Right atrium auricular region (tissue), 2 donors: ENCODE measurements at places on chromosomes 4 and X. TPM values are rescaled to one million over a fixed set of nuclear protein-coding genes. Genes with fewer than 3 reads are reported as not detected.

DNA sequence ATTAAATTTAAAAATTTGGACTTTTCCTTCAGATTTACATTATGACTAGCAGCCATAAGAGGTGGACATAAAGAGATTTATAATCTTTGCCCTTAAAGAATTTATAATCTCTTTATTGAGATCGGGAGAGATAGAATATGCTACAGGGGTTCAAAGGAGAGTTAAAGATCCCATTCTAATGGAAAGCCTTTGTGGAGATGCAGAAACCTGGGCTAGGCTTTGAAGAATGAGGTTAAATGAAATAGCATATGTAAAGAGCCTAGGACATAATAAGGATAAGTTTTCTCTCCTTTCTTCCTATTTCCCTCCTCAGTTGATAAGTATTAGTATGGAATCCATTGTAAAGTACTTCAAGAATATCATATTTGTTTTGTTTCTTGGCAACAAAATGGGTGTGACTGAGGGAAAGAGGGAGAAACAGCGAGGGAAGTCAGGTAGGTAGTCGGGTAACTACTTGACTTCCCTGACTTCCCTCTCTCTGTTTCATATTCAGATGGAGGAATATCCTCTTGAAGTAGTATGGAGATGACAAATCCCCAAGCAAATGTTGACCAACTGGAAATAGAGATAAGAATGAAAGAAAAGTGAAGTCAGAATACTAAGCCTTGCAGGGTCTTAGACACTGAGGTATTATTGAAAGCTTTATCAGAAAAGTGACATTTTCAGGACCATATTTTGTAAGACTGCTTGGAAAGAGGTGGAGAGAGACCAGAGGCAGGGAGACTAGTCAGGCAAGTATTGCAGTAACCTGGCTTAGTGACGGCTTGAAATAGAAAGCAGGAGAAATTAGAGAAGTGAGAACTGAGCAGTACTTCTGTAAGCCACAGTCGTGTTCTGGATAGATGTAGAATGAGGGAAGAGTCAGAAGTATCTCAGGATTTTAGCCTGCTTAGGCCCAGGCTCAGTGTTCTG, 82.9 kb downstream of the PDLIM5 start:
- DNase-seq, result no peak

DNA sequence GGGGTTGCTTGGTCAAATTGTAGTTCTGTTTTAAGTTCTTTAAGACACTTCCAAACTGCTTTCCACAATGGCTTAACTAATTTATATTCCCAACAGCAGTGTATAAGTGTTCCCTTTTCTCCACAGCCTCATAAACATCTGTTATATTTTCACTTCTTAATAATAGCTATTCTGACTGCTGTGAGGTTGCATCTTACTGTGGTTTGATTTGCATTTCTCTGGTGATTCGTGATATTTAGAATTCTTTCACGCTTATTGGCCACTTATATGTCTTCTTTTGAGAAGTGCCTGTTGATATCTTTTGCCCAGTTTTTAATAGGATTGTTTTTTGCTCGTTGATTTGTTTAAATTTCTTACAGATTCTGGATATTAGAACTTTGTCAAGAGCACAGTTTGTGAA, 278.6 kb upstream of the ITM2A start:
- DNase-seq, result no peak

GRCh38 chr4:170420255-170420693, 330.5 kb upstream of the AADAT start:
- no peak for DNase-seq

GRCh38 chrX:63613531-63614028, 171.4 kb downstream of the ARHGEF9 start:
- no peak for DNase-seq

GRCh38 chrX:37830371-37830770, 17.0 kb downstream of the DYNLT3 start:
- no peak for DNase-seq

DNA sequence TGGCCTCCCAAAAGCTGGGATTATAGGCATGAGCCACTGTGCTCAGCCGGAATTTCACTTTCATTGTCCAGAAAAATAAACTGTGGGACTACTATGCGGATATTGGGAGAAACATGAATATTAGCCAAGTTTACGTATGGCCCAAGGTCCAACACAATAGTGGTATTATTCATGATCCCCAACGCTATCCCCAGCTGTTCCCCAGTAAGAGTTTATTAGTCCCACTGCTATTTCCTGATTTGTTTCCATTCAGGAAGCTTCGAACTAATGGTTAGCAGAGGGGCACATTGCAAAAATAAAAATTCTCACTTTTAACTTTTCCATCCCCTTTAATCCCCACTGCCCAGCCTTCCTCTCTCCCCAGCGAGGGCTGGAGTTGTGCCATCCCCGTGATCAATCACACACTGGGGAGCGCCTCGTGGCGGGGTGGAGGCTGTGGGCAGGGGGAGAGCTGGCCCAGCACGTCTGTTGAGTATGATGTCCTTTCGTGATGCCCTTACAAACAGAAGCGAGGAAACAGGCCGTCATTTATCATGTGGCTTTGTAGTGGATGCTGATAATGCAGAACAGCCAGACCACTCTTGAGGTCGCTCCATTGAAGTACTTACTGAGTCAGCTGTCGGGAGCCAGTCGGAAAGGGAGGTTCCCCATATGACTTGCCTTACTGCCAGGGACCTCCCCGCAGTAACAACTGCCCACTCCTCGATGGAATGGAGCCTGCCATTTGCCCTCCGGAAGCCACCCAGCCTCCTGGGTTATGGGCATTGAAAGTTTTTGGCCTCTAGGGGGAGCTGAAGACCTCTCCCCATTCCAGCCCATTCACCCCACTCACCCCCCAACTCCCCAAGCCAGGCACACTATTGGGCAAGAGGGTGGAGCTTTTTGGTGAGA, 117.0 kb downstream of the KDR start:
- no peak for DNase-seq

DNA sequence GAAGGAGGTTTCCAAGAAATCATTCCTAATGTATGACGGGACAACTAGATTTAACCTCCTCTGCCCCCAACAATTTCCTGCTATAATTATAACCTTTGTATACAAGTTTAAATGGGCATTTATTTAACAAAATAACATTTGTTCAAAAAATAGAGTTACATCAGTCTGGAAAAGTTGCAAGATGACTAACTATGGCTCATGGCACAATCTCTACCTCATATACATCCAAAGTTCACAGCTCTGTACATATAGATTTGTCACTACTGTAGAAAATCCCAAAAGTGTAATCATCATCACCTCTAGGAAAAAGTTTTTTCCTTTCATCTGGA, 3.8 kb upstream of the RPS6KA3 start:
- DNase-seq, result no peak

DNA sequence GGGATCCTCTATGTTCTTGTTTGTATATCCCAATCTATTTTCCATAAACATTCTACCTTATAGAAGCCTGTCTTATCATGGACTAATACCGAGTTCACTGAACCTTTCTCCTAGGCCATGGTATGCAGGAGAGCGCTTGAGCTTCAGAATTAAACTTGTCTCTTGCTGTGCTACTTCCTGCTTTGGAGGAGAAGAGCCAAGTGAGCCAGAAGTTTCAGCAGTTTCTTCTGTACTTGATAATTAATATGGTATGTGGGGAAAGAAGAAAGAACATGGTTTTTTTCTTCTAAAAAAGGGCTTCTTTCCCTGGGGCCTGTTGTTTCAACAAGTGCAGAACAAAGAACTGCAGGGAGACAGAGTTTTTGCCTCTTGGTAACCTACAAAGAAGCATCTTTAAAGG, 172.8 kb downstream of the ATG4A start:
- no peak for DNase-seq

DNA sequence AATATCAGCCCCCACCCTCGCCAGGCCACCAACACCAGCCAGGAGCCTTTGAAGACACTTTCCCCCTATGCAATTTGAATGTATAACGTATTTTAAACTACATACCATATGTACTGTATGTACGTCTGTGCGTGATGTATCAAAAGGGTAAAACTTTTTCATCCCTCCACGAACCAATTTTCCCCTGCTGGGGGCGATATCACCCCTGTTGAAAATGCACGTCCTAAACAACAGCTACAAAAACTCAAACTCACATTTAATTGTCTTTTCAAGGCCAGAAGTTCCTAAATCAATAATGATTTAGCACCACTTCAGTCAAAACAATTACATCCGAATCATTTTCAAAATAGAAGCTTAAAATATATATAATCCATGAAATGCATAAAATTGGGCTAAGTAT, 1.4 kb downstream of the VEGFD start:
- no peak for DNase-seq

GRCh38 chrX:13327666-13328065, 7.8 kb upstream of the ATXN3L start:
- no peak for DNase-seq

GRCh38 chr4:112589206-112589605, 47.5 kb downstream of the ZGRF1 start:
- no peak for DNase-seq

DNA sequence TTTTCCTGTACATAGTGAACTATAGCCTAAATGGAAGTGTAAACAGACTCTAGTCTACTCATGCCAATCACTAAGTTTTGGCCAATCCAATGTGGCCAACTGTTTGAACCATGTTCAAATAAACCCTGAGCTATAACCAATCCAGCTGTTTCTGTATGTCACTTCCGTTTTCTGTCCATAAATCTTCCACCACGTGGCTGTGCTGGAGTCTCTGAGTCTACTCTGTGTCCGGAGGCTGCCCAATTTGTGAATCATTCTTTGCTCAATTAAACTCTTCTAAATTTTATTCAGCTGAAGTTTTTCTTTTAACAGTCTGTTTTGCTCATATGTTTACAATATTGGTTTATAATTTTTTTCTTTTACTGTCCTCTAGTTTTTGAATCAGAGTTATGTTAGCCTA, 112.3 kb upstream of the BANK1 start:
- DNase-seq, result no peak

DNA sequence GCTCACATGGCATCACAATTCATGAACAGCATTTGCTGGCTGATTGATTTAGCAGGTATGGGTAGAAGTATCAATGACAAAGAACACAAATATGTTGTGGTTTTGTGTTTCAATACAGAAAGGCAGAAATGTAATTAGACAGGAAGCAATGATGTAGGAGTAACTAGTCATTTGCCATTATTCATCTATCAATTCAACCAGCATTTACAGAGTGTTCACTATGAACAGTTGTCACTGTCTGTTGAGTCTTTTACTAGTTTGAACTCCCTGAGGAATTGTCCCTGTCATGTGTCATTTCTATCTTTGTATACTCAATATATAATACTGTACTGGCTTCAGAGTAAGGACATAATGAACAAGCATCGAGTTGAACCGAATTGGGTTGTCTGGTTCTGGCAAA, 51.5 kb upstream of the ARHGAP24 start:
- DNase-seq, result no peak

DNA sequence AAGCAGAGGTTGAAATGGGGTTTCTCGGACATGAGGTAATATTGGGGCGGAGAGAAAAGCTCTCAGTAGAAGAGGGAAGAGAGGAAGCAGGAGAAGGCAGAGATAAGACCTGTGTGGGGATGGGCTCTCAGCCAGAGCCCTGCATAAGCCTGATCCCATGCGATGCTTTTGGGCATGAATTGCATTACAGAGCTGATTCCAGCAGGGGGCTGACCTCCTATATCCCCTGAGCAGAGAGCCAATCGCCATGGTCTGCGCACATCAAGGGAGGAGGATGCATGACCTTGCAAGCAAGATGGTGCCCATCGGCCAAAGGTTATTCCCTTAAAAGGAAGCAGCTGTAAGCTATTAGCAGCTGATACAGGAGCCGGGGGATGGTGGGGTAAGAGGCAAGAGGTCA, 7.6 kb downstream of the ANOS1 start:
- no peak for DNase-seq

The SH3D19 gene
- 118 TPM for total RNA-seq

The GAGE12H gene
- total RNA-seq, result not detected

The F11 gene
- not detected for total RNA-seq

The SGCB gene
- 34.2 TPM for total RNA-seq
